ENCODE measurements at places on chromosomes 6 and 20. TPM values are rescaled to one million over a fixed set of nuclear protein-coding genes. Genes with fewer than 3 reads are reported as not detected.

DNA sequence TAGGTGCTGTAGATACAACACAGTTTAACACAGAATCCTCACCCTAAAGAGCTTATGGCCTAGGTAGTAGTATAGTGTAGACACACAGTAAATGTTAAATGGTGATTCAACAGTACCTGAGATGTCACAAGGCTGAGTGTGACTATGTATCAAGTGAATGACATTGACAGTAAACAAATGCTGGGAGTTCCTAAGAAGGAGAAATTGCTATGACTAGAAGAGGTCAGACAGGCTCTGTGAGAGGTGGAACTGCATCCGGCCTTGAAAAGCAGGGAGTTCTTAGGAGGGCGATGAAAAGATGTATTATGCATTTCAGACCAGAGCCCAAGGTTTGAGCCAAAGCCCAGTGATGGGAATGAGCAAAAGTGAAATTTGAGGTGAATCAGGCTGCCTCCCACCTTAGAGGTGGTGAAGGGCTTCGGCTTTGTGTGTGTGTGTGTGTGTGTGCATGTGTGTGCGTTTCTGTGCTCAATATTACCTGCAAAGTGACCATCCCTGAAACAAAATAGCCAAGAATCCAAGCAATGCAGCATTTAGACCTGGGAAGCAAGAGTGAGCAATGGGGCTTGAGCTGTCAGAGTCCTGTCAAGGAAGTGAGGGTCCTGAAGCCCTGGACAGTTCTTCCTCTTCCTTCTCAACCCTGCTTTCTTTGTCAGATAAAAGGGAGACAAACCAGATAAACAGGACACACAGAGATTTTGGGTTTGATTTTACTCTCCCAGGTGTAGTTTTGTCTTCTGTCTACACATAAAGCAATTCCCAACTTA, 32.3 kb upstream of the CITED2 start:
- no peak overlapping the region for H3K27ac ChIP-seq
- no peaks in the 10 kb centered on the region for H3K36me3 ChIP-seq
- no peak for DNase-seq
- H3K4me1 ChIP-seq: no peaks in the 10 kb centered on the region

DNA sequence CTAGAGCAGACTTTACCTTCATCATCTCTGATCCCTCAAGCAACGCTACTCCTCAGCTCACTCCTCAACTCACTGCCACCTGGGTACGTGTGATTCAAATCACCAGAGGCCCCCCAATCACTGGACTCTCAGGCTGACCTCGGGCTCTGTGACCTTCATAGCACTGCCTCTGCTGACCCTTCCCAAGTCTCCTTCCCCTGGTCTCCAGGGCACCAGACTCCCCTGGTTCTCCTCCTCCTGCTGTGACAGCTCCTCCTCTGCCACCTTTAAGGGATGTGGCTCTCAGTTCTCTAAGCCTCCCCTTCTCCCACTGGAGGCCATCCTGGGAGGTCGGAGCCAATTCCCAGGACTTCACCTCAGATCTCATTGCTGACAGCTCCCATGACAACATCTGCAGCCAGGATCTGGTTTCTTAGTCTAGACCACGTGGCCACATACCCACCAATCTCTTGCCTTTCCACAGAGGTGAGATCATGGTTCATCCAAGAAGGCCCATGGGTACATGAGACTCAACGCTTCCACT, 90.4 kb downstream of the NFATC2 start:
- peaks cover 23% of the 10 kb centered on the region for H3K4me1 ChIP-seq
- no peak overlapping the region for H3K4me3 ChIP-seq
- no peaks in the 10 kb centered on the region for H3K27me3 ChIP-seq
- H3K27ac ChIP-seq: peak overlapping the region; percentile 64
- no peak for DNase-seq

- no peak for DNase-seq
- no peak overlapping the region for H3K27ac ChIP-seq
- no peaks in the 10 kb centered on the region for H3K27me3 ChIP-seq
- no peak overlapping the region for H3K4me3 ChIP-seq
- H3K36me3 ChIP-seq: peaks cover 84% of the 10 kb centered on the region
Measured at GRCh38 chr6:18235524-18235923, 28.8 kb downstream of the DEK start.

CGAS gene
- 54.3 TPM for total RNA-seq

GRCh38 chr6:122400462-122401089, 1.1 kb downstream of the HSF2 start:
- DNase-seq: no peak
- no peaks in the 10 kb centered on the region for H3K27me3 ChIP-seq
- peaks cover 13% of the 10 kb centered on the region for H3K36me3 ChIP-seq
- H3K4me3 ChIP-seq: peak overlapping the region; percentile 92

DNA sequence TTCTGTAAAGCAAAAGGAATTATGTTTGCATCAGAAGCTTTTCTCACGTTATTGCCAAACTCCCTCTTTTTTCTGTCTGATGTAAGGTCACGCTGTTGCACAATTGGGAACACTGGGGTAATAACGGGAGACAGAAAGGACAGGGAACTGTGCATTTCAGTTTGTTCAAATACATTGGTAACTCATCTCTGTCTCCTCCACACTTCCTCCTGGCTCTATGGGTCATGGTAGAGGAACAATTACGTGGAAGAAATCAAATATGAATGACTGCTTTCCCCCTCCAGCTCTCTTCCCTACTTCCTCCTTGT, 132.2 kb upstream of the TNFAIP3 start:
- H3K36me3 ChIP-seq: peaks cover 1% of the 10 kb centered on the region
- peaks cover 2% of the 10 kb centered on the region for H3K27me3 ChIP-seq
- H3K27ac ChIP-seq: no peak overlapping the region
- no peak overlapping the region for H3K4me3 ChIP-seq

DNA sequence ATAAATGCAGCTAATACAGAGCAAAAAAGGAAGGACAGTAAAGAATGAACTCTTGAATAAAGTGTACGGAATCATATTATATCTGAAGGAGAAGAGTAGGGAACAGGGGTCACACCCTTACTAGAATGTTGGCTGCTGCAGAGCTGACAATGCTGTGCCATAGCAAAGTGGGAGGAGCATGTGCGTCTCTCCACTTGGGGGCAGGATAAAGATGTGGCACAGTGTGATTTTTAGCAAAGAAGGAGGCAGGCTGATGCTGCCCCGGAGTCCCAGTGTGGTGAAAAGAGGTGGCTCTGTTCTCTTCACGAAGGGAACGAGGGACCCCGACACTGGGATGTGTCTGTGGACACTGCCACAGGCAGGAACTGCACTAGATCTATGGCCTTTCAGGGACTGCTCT, 67.5 kb downstream of the INSM1 start:
- H3K4me3 ChIP-seq: no peak overlapping the region
- no peaks in the 10 kb centered on the region for H3K27me3 ChIP-seq
- H3K36me3 ChIP-seq: no peaks in the 10 kb centered on the region
- no peak overlapping the region for H3K27ac ChIP-seq
- no peak for DNase-seq

RBM24 gene
- total RNA-seq: not detected

TFB1M gene
- 35.5 TPM for total RNA-seq

GNRH2 gene
- 0.55 TPM for total RNA-seq

GRCh38 chr6:138422861-138423260, 18.8 kb downstream of the HEBP2 start:
- H3K4me1 ChIP-seq: peaks cover 2% of the 10 kb centered on the region
- H3K4me3 ChIP-seq: no peak overlapping the region
- H3K27me3 ChIP-seq: no peaks in the 10 kb centered on the region
- peaks cover 9% of the 10 kb centered on the region for H3K36me3 ChIP-seq
- DNase-seq: no peak

GRCh38 chr6:53922539-53922981, 127.8 kb downstream of the LRRC1 start:
- H3K4me3 ChIP-seq: no peak overlapping the region
- no peak overlapping the region for H3K27ac ChIP-seq
- no peak for DNase-seq
- no peaks in the 10 kb centered on the region for H3K4me1 ChIP-seq
- H3K27me3 ChIP-seq: no peaks in the 10 kb centered on the region

NDUFAF5 gene
- total RNA-seq: 31.2 TPM

FLRT3 gene
- not detected for total RNA-seq

- peaks cover 14% of the 10 kb centered on the region for H3K4me1 ChIP-seq
- H3K27me3 ChIP-seq: peaks cover 5% of the 10 kb centered on the region
- no peak overlapping the region for H3K4me3 ChIP-seq
- no peak for DNase-seq
- H3K36me3 ChIP-seq: no peaks in the 10 kb centered on the region
Measured at GRCh38 chr20:1848373-1848772, 46.8 kb upstream of the SIRPA start.

GRCh38 chr6:70599187-70599586, 32.5 kb downstream of the SDHAF4 start:
- H3K27me3 ChIP-seq: no peaks in the 10 kb centered on the region
- peaks cover 16% of the 10 kb centered on the region for H3K4me1 ChIP-seq
- peak; percentile 85 for DNase-seq

DNA sequence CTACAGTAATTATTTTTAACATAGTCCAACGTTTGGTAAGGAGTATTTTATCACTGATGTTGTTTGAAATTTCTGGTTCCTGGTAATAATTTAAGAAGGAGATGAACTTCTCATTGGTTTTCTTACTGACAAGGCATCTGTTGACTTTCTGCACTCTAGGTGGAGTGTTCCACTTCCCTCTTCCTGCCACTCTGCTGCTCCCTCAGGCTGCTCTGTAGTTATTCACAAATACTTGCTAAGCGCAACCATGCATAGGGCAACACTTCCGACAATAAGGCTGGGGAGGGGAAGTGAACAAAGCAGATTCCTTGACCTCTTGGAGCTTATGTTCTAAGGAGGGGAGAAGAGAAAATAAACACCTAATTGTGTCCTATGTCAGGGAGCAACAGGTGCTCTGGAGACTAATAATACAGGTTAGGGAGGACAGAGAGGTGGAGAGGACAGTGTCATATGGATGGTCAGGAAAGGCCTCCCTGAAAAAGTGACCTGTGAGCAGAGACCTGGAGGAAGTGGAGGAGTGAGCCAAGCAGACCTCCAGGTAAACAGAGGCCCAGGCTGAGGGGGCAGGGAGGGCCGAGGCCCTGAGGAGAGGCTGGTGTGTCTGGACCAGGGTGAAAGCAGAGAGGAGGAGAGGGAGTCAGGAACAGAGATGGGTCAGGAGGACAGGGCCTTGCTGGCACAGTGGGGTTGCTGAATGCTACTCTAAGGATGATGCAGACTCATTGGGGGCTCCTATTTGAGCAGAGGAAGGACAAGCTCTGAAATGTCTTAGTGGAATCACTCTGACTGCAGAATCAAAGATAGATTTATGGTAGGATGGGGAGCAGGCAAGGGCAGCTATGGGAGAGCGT, 134.8 kb upstream of the SLC24A3 start:
- no peaks in the 10 kb centered on the region for H3K27me3 ChIP-seq
- no peaks in the 10 kb centered on the region for H3K36me3 ChIP-seq
- H3K4me1 ChIP-seq: peaks cover 9% of the 10 kb centered on the region
- peak; percentile 1 for DNase-seq
- no peak overlapping the region for H3K4me3 ChIP-seq

GRCh38 chr20:45629496-45630100, at the start of gene WFDC10A:
TSS of gene WFDC10A (plus strand) at chr20:45629739. CDS start at chr20:45629814, 75 bp downstream.
- no peaks in the 10 kb centered on the region for H3K36me3 ChIP-seq
- no peaks in the 10 kb centered on the region for H3K4me1 ChIP-seq
- no peak for DNase-seq

GRCh38 chr6:45293306-45293705, 34.8 kb upstream of the RUNX2 start:
- H3K27me3 ChIP-seq: no peaks in the 10 kb centered on the region
- peaks cover 26% of the 10 kb centered on the region for H3K4me1 ChIP-seq
- H3K27ac ChIP-seq: peak overlapping the region; percentile 87
- DNase-seq: no peak

CCN2 gene
- not detected for total RNA-seq

- peak within 1 kb of the TSS; percentile 22 for H3K4me3 ChIP-seq
- H3K27ac ChIP-seq: no peak within 1 kb of the TSS
- peaks cover 5% of the 10 kb centered on the region for H3K4me1 ChIP-seq
- DNase-seq: peak; percentile 63
Measured at GRCh38 chr6:3456898-3457709, at the start of gene SLC22A23. TSS of gene SLC22A23 (minus strand) at chr6:3457050. CDS start at chr6:3456559, 491 bp downstream.

TSBP1 gene
- not detected for total RNA-seq

SIRPA gene
- total RNA-seq: not detected

GRCh38 chr6:85323435-85324040, 126.3 kb upstream of the NT5E start:
- H3K4me3 ChIP-seq: no peak overlapping the region
- no peaks in the 10 kb centered on the region for H3K4me1 ChIP-seq
- no peaks in the 10 kb centered on the region for H3K36me3 ChIP-seq
- no peak overlapping the region for H3K27ac ChIP-seq
- peak; percentile 81 for DNase-seq
- H3K27me3 ChIP-seq: no peaks in the 10 kb centered on the region

TRIM10 gene
- not detected for total RNA-seq

DNA sequence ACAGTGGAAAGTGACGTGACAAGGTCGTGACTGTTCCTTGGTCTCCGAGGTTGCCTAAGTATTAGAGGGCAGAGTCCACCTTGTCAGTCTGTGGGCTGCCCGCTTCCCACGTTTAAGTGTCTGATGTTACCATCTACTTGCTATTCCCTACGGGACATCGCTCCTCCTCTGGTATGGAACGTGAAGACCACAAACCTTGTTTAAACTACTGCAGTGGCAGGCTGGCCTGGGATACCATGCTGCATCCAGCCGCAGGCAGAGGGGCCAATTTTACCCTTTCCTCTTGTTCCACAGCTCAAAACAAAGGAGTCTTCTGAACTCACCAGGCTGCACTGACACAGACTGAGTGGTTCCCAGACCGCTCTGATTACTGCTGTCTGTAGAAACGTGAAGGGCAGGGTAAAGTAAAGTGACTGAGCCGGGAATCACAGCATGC, 275.9 kb downstream of the FOXC1 start:
- no peak overlapping the region for H3K27ac ChIP-seq
- peaks cover 9% of the 10 kb centered on the region for H3K36me3 ChIP-seq
- no peaks in the 10 kb centered on the region for H3K4me1 ChIP-seq
- H3K4me3 ChIP-seq: no peak overlapping the region

DNA sequence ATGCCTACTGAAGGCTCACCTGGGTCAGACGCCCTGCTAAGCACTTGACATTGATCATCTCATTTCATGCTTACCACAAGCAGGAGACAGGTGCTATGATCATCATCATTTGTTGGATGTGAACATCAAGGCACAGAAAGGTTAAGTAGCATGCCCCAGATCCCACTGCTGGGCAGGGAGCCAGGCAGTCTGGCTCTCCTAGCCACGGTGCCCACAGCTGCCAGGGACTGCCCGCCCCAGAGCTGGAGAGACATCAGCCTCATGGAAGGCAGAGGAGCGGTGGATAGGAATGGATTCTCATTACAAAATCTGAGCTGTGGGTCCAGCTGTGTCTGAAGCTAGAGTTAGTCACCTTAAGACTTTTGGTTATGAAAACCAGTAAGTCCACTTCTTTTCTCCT, 3.6 kb downstream of the SULF2 start:
- H3K27ac ChIP-seq: no peak overlapping the region
- peaks cover 13% of the 10 kb centered on the region for H3K4me1 ChIP-seq
- peaks cover 41% of the 10 kb centered on the region for H3K27me3 ChIP-seq

MUCL3 gene
- total RNA-seq: not detected

GRCh38 chr6:118685823-118686449, 34.5 kb upstream of the CEP85L start:
- H3K36me3 ChIP-seq: peaks cover 34% of the 10 kb centered on the region
- no peak for DNase-seq

CFB gene
- not detected for total RNA-seq

Data from activated CD8-positive, alpha-beta memory T cell treated with anti-CD3 and anti-CD28 coated beads, Interleukin-2, amount 10 ng/mL, durations not matched to agents 7 days and 5 days (primary cell).